ENCODE measurements at places on chromosomes 4 and X.

DNA sequence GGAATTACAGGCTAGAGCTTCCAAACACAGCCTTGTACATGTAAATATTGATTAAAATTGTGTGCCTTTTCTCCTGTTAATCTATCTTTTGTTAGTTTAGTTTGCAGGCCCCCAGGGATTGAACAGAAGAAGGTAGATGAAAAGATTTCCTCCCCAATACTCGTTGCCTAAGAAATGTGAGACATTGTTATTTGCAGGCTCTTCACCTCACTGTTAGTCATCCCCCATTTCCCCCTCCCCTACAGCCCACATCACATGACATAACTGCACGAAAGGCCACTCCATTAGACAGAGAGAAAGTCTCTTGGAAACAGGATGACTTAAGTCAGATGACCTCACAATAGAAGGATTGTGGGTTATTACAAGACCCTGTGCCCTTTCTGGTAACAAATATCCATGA is 13.3 kb upstream of the MID1 start:
- peak; percentile 37 for DNase-seq

DNA sequence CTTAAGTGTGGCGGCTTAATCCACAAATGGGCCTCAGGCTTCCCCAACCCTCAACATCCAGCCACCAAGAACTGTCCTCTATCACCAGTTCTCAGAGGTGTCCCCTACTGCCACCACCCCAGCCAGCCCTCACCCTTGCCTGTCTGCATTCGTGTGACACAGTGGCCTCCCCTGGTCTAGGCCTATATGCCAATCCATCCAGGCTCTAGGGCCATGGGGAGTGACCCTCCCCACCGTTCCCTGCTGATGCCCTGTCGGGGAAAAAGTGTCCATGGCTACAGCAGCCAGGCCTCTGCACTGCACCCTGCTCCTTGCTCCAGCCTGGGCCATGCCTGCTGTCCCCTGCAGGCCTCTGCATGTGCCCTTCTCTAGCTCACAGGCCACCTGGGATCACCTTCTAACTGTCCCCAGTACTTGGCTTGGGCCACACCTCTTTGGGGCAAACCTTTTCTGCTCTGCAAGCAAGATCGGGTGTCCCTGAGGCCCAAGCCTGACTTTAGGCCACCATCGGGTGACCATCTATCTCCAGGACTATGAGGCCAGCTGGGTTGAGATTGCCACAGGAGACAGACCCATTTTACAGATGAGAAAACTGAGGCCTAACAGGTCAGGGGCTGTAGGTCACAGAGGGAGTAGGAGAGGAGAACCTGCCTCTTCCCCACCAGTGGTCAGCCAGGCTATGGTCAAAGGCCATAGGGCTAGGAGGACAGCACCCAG is 75.8 kb downstream of the JAKMIP1 start:
- no peak for DNase-seq

- no peak for DNase-seq
Measured at GRCh38 chr4:102640669-102641068, 120.1 kb downstream of the MANBA start.

- DNase-seq, result peak; percentile 26
Measured at GRCh38 chr4:89072921-89073320, 15.9 kb upstream of the FAM13A start.

GRCh38 chr4:152927737-152928136 is 8.4 kb upstream of the FHDC1 start:
- DNase-seq, result no peak

- no peak for DNase-seq
Measured at GRCh38 chrX:7347465-7347864, 199.5 kb upstream of the PUDP start.

DNA sequence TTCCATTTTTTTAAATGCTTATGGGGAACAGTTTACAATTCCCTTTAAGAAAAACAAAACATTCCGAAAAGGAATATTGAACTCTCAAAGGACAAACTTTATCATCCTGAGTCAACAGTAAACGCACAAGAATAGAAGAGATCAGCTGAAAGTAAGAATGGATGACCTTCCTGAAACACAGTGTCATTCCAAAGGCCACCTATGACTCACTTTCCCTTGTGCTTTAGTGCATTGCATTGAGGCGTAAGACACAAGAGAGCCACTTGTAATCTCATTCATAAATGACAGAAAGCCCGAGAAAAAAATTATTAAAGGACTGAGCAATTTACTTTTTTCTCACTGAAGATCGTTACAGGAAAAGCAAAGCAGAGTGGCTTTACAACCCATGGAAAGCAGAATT is 1062.4 kb upstream of the DIAPH2 start:
- no peak for DNase-seq

DNA sequence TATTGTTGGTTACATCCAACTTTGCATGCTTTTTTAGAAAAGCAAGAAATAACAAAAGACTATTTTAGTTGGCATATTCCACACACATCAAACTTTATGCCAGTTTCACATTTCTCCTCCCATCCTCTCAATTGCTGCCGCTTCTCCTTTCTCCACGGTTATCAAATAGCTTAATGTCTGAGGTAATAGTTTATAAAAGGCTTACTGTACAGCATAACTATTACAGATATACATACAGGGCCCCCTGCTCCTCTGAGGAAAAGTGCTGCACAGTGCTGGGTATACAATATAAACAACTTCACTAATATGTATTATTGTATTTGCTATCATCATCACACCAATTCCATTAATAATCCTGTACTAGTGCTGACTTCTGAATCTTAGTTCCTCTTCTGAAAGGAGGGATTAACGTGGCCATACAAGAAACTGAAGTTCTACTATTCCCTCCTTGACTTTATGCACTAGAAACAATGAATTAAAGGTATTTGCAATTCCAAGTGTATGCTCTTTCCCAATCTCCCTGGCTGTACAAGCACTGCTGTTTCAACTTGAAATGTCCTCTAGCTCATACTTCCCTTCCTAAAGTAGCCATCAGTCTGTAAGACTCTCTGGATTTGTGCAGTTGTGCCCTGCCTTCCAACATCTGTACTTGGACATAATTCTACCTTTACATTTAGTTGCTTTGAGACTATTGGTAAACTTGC is 2.5 kb downstream of the CCNI start:
- DNase-seq, result no peak

DNA sequence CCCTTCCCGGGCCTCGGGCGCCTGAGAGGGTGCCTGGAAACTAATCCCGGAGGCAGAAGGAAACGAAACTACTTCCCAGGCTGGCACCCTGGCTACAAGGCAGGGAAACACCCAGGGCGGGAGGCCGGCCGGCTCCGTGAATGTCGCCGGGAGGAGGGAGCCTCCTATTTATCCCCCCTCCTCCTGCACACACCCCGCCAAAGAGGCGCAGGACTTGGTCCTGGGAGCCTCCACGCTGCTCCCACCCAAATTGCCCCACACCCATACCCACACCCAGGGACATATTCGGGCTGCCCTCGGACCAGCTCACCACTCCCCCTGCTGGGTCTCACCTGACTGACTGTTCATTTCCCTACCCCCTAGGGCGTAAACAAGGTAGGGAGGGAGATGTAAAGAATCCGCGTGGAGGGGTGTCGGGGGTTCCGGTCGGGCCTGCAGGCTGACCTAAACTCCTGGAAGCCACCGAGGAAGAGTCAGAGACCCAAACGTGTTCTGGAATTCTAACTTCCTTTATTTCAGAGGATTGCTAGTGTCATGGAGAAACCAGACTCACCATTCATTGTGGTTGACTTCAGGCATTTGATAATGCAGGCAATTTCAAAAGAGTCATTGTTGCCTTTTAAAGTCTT is at the start of gene BTC:
Gene BTC (minus strand): TSS at position 142 of the 629 bp plus-strand sequence. CDS start 198 bp downstream, outside the sequence.
- DNase-seq, result peak; percentile 74

- DNase-seq, result no peak
Measured at GRCh38 chr4:7206911-7207567, 14.7 kb downstream of the SORCS2 start.

DNA sequence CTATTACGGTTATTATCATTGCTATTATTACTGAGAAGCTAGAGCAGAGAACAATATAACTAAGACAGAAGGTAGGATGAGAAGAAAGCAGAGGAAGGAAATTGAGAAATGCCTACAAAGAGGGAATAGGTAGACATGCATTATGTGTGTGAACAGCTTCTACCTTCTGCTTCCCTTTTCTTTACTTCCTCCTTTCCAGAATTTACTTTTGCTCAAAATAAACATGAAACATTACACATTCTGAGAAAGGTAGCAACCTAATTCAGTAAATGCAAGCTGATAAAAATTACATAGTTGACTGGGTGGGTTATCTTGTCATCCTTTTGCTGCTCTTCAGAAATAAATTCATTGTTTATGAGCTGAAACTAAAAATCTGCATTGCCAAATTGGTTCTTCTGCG is 54.6 kb downstream of the AMOT start:
- DNase-seq, result no peak

- DNase-seq, result no peak
Measured at GRCh38 chr4:147547314-147548056, 66.6 kb downstream of the EDNRA start.

GRCh38 chr4:117491516-117491915 is 406.1 kb upstream of the TRAM1L1 start:
- no peak for DNase-seq

GRCh38 chrX:69505772-69506616 is 1.9 kb downstream of the NALF2 start:
- no peak for DNase-seq

DNA sequence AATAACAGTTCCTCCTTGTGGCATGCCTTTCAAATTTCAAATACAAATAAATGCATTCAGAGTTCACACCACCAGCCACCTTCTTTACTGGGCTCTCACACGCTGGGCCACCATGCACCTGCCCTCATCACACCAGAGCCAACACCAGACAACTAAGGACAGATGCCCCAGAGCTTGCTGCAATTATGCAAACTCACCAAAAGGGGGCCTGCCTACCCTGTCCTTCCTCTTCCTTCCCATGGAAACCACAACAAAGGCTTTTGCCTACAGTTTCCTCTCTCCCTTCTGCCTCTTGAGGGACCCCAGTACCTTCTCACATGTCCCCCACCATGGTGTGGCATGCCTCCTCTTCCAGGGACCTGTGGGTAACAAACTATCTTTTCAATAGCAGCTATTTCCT is 1333.9 kb upstream of the TENM3 start:
- DNase-seq, result no peak

GRCh38 chr4:128371876-128372275 is 84.3 kb upstream of the PGRMC2 start:
- no peak for DNase-seq

DNA sequence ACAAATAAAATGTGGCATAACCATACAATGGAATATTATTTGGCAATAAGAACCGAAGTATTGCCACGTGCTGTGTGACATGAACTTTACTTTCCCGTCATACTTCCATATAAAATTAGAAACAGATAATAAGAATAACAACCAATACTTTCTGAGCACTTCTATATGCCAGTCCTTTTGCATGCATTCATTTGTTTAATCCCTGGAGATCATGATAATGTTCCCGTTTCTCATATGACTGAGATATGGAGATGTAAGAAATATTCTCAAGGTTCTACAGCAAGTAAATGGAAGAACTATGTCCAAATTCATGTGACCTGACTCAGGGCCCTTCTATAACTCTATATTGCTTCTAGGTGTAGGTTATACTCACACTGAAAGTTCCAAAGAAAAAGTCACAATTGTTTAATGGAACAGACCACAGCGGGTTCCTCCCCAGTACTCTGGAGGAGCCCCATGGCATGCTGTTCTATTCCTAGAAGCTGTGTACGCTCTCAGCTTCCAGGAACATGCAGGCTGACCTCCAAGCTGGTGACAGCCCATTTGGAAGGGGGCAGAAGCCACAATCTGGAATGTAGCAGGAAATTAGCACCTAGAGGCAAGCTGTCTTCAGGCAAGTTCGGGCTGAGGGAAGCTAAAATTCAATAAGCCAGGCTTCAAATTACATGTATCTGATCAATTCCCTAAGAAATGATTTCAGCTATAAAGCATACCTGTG is 31.5 kb downstream of the QDPR start:
- DNase-seq, result no peak

- no peak for DNase-seq
Measured at GRCh38 chrX:137858106-137858505, 292.2 kb downstream of the ZIC3 start.

DNA sequence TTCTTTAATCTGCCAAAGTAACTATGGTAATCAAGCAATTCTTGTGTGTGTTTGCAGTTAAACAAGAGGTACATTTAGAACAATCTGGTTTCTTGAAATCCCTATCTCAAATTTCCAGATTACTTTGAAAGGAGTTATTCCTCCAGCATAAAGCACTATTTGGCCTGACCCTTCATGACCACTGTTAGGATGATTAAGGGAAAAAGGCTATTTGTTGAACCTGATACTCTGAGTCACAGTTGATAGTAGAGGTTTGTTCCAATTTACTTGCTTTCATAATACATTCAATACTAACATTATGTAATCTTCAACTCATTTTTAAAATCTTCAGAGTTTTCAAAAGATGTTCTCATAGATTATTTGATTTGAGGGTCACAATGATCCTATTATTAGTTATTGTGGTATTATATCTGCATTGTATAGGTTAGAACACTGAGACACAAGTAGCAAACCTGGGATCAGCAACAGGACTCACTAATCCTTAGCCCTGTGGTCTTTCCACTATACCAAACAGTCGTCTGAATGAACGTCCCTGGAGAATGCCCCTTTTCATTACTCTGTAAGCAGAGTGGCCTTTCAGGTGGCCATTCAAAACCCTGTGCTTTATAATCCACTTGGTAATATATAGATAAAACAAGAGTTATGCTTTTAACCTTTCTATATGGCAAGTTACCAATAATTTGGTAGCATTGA is 8.1 kb upstream of the NDST4 start:
- no peak for DNase-seq

DNA sequence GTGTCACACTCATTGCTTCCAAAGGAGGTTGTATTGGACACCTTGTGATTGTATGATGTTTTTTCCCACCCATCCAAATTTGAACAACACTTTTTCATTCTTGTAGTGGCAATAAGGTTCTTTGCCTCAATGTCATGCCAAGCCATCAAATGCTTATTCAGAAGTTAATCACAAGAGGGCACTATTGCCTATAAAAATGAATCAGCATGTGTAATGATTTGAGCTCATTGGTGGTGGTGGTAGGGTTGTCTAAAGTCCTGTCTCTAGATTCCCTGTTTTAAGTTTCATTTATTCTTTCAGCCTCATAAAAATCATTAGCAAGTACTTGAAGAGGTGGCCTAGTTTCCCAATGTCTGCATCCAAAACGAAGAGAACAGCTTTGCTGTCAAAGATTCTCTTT is 37.0 kb downstream of the IRS4 start:
- DNase-seq, result no peak

DNA sequence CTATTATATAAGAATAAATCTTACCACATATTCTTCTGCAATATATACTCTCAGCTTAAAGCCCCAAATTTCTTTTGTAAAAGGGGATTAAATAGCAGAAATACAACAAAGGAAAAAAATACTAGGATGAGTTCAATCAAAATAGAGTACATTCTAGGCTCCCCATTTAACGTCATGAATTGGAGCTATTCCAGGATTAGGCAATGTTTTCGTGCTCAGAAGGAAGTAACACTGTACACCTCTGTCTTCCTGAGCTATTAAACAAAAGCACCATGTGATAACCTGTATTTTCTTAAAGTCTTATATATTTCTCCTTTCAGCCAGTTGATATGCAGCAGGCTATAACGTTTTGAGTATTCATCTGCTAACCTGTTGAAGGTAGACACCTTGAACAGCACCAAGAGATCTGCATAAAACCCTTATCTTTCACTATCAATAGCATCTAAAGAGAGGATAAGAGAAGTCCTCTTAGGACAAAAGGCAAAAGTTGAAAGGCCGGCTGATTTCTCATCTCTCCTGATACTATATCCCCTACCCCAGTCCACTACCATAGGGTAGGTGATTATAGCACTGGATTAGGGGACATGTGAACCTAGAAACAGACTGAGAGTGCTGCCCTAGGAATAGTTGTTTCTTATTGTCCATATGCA is 31.5 kb downstream of the TEC start:
- no peak for DNase-seq
